Hypothalamus (tissue), 51 donors: ENCODE measurements at places on chromosomes 2 and 18.

DNA sequence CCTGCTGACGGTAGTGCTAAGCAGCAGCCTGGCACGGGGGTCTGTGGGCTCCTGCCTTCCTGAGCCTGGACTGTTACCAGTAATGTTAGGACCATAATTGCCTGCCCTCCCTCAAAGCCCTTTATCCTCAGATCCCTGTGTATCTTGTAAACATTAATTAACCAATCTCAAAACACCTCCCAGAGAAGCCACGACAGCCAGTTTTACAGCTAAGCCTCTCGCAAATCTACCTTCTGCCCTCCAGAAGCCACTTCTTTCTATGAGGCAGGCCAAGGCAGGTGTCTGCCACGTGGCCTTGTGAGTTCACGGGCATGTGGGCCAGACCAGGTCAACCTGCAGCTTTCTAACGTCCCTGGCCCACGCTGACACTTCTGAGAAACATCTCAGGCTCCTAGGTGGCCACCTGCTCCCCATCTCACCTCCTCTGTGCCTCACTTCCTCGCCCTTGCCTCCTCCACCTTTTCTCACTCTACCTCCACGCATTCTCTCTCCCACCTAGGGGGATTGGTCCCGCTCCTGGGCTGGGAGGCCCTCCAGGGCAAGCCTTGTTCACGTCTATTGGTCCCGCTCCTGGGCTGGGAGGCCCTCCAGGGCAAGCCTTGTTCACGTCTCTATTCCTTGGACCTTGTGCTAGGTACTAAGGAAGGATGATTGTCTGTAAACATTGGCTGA lies 64.3 kb downstream of the EDAR start:
- DNase-seq = no peak

DNA sequence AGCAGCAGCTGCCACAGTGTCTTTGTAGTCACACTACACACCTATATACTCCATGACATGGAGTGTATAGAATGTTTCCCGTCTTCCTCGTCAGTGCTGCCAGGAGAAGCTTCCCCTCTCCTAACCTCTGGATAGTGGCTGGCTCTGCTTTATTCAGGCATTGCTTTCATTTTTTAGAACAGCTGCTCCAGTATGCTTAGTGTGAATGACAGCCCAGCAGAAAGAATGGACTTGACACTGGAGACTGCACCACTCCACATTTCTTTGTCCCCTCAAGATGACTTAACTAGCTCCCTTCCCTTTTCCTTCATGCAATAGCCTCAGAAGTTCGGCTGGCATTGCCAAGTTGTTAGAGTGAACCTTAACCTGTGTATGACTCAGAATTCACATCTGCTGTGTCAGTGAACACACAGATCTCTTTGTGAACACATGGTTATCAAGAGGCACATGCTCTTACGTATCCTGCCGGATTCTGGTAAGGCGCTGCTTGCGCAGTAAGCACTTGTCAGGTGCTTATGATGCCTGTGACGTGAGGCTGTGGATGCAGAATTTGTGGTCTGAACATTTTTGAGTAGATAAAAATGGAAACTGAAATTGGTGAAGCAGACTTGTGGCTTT lies 73.9 kb downstream of the NEDD4L start:
- DNase-seq = peak; percentile 21

GRCh38 chr18:13317801-13318200 lies 99.2 kb downstream of the LDLRAD4 start:
- DNase-seq = no peak

GRCh38 chr2:102191501-102191900 lies 4.7 kb downstream of the IL1RL2 start:
- no peak for DNase-seq

- no peak for DNase-seq
Observed at GRCh38 chr2:62339413-62339812, 143.5 kb downstream of the B3GNT2 start.

DNA sequence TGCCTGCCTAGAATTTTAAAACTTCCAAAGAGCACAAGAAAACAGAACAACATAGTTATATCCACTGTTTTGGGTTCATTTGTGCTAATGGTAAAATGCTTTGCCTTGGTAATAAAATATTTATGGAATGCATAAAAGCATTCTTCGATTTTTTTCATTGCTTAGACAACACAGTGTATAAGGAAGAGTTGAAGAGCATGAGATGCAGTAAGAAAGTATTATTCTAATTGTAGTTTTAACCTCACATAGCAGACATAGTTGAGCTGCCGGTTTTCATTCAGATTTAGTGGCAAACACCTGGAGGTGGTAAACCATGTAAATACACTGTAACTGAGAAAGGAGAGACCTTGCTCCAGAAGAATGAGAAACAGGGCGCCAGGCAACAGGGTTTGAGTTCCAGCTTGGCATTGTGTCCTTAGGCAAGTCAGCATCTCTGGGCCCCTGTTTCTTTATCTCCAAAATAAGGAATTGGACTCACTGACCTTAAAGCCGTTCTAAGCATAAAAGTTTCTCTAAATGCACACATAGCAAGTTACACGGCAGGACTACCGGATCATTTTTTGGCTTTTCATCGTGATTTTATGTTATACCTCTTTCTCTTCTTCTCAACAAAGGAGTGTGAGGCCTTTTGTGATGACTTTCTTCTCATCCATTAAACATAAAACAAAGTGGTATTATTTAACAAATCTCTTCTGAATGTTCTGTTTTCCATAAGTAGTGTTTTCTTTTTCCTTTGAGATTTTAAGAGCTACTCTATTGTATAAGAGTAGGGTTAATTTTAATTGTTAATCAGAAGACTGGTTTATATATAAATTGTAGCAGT lies 7.9 kb downstream of the UGP2 start:
- DNase-seq = no peak

DNA sequence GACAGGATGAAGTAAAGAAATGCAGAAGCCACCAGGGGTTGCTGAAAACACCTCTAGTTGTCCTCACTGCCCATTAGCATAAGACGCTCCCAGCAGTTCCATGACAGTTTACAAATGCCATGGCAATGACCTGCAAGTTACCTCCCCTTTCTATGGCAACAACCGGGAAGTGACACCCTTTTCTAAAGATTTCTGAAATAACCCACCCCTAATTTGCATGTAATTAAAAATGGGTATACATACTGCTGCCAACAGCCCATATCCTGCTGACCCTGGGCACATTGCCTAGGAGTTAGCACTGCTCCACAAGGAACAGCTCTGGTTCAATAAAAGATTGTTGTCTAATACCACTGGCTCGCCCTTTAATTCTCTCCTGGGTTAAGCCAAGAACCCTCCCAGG lies 178.3 kb upstream of the LRATD1 start:
- no peak for DNase-seq

DNA sequence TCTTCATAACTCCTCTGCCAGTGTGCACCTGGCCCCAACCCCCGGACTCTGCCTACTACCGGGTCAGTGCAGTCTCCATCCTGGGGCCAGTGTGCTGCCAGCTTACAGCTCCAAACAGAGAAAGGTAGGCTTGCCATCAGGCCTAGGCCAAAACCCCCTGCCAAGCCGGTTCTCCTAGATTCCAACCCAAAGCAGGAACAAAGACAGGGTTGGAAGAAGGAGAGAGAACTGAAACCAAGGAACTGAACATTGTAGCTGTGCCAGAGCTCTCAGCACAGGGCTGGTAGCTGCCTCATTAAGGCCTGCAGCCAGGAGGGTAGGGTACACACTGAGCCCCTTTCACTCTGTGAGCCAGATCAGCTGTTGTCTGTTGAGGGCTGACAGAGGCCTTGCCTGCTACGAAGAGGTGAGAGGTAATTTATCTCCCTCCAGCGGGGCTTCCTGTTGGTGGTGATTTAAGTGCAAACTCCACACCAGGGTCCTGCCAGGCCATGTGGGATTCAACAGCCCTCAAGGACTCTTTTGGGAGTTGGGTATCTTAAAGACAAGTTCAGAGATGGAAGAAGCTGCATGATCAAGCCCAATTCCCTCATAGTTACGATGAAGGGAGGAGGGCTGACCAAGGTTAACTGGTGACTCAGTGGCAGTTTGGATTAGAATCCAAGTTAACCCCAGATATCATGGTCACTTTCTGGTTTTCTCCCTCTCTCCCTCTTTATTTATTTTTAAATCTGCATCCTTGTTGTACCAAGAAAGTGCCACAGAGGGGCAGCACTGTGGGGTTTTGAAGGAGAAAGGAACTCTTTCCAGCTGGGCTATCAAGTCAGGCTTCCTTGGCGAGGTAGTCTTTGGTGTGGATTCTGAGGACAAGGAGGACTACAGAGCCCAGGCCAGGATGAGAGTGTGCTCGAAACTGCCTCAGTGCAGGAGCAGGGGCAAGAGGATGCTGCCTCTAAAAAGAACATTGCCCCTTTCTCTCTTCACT lies 48.1 kb downstream of the CYRIA start:
- no peak for DNase-seq

DNA sequence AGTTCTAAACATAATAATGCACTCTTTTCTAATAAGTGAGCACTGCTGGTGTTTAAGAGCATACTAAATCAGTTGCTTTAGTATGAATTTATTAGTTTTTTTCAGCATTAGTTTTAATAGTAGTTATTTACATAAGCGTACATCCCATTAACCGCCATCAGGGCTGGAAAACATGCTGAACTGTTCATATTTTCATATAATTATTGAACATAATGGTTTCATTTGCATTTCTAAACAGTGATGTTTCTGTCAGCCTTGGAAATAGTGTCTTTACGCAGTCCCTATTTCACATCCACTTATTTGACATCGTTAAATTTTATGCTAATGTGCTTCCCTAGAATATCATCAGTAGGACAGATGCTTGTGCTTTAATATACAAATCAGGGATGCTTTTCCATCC lies 71.5 kb downstream of the KIAA1328 start:
- no peak for DNase-seq

GRCh38 chr2:25374411-25374810 lies 32.7 kb upstream of the DNMT3A start:
- DNase-seq = no peak

- no peak for DNase-seq
Observed at GRCh38 chr2:19435815-19436214, 77.4 kb upstream of the OSR1 start.

DNA sequence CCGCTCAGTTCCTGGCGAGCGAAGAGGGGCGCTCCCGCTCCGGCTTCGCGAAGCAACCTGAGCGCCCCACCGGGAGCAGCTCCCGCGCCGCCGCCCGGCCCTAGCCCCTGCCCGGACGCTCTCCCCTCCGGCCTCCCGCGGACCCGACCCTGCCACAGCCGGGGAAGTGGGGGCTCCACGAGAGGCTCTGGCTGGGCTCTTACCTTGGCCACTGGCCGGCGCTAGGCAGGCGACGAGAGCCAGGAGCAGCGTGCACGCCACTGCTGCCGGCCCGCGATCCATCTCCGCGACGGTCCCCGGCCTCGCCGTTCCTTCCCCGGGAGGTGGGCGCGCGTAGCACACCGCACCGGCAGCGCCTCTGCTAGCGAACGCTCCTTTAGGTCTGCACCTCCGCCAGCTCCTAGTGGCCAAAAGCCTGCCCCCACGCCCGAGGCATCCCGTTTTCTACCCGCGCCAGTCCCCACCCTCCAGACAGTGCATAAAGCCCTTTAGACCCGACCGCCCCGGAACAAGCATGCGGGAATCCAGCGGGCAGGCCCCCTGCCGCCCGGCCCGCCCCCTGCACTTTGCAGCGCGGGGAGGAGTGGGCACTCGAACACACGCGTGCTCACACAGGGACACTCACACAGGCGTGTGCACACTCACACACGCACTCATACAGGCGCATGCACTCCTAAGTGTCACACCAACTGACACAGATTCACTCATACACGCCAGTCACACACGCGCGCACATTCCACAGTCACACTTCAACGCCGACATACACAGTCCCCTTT lies at the start of gene LRP2:
Gene LRP2, minus strand, starts transcription at position 417 of the 776 bp plus-strand sequence. Its CDS starts 135 bp downstream, at position 282.
- peak; percentile 18 for DNase-seq

GRCh38 chr2:46096260-46096659 lies 200.9 kb upstream of the EPAS1 start:
- DNase-seq = no peak
